ENCODE measurements at places on chromosomes 7 and 10.

DNA sequence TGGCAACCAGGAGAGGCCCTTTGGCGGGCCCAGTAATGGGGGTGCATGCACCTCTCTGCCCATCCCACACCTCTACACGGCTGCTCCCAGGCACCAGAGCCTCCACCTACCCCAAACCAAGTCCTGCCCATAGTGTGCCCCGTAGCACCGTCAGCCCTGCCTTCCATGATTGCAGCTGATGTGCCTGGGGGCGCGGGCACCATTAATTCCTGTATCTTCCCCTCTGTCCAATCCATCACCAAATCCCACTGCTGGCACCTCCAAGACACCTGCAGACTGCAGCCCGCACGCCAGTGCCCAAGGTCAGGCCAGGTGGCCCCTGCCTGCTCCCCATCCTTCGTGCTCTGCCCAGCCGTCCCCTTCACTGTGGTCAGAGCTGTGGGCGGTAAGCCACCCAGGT lies 533.0 kb downstream of the PTPRN2 start:
- no peak for DNase-seq

DNA sequence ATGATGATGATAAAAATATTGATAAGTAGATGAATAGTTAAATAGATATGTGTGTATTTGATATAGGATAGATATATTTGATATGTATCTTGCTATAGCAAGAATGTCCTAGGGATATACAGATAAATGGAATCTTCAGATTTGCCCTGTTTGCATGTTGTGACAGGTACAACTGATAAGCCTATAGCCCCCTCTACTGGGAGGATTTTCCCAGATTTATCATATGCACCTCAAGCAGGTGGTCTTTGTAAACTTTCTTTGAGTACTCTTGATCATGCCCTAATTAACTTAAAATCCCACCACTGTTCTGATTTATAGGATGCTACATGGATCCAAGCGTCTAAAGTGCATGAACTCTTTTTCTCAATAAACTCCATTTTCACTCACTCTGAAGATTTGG lies 1050.7 kb downstream of the SORCS3 start:
- no peak for DNase-seq

GRCh38 chr7:102287111-102287980 lies 678 bp downstream of the SH2B2 start:
- DNase-seq: peak; percentile 64

DNA sequence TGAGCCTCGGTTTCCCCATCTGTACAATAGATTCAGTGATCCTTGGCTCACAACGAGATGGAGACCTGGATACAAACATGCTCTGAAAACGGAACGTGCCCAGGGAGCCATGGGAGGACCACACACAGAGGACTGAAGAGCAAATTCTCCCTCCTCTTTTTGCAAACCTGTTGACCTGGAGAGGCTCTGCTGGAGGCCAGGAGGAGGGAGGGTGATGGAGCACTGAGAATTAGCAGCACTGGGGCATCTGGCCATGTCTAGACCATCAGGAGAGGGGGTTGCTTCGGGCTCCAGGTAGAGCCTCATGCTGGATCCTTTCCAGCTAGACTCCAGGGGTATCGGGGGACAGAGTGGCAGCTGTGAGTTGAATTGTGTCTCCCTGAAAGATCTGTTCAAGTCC lies 97.4 kb upstream of the GPR26 start:
- no peak for DNase-seq

- no peak for DNase-seq
Observed at GRCh38 chr10:95354110-95354509, 63.3 kb upstream of the PDLIM1 start.

DNA sequence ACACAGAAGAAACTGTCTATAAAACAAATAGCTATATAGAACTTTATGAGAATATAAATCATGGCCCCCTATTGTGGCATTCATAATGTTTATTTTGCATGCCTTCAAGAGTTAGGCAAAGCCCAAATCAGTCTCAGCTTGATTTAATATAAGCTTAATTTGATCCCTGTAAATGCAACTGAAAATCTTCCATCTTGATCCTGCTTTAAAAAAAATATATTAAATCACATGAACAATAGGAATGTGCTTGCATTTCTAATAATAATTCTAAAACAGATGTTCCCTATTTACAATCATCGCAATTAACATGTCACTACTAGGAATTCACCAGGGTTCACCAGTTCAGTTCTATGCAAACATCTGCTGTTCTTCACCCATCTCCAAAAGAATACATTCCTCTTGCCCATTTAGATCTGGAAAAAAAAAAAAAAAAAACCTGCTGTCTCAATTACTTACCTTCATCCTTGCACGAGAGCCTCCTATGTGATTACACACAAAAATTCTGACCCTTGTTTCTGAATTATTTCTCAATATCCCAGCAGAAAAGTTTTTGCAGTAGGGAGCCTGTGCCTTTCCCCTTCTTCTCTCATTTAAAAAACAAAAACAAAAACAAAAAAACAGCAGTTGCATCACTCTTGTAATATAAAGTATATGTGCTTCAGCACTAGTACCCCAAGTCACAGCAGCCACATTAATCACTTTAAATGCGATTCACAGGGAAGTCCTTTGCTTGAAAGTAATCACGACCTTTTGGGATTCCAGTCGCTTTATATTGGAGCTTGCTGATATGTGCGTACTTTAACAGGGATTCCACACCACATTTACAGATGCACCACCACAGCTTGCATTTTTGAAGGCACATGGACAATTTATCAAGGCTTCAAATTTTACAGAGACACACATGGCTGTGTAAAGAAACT lies 194.8 kb upstream of the KMT2E start:
- DNase-seq: no peak

GRCh38 chr7:55024776-55025175 lies 6.0 kb downstream of the EGFR start:
- no peak for DNase-seq

DNA sequence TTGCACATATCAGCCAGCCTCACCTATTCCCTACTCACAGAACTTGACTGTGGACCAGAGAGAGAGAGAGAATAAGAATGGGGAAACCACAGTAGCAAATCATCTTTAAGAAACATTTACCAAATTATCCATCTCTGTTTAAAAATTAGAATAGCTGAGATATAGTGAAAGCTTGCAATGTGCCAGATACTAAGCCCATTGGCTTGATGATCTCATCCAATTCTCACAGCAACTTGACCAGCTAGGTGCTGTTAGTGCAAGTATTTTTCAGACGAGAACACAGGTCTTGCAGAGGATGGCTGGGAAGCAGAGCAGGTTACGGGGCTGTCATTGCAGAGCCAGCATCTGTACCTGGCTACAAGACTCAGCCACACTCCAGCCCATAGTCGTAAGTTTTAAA lies 50.9 kb downstream of the KLF6 start:
- DNase-seq: no peak

DNA sequence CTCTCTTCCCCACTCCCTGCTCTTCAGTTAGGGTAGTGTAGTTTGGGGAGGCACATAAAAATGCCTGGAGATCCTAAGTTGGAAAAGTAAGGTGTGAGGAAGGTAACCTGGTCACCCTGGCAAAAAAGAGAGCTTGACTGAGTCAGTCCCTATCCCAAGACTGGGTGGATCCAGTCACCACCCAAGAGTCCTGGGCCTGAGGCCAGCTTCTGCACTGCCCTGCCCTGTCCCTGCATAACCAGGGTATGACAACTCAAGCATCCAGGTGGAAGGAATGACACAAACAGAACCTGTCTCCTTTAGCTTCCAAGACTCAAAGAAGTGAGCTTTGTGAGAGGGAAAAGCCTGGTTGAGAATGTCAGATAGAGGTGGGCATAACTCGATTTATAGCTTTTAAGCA lies 26.9 kb upstream of the SORBS1 start:
- no peak for DNase-seq

Data from NCI-H1436 (cell line).